CD4-positive, alpha-beta T cell treated with Interleukin-6 at 100 ng/mL for 8 hours (primary cell): ENCODE measurements at places on chromosomes 11 and 22.
A peak's percentile ranks its signal among the peaks of the same experiment; 100 is the strongest.

DNA sequence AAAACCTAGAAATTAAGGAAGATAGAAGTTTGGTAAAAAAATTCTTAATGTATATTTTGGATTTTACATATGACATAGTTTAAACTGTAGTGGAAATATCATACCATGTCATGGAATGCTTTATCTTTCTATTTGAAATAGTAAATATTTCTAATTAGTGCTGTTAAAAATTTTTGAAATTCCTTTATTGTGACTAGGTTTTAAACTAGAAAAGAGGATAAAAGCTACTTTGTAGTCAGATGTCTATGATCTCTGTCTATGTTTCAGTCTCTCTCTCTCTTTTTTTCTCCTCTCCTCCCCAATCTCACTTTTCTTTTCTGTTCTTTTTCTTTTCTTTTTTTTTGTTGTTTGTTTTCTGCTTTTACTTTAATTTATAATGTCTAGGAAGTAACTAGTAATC, 226.2 kb downstream of the TMEM135 start:
- DNase-seq = no peak

GRCh38 chr11:130220311-130221035, 60.9 kb downstream of the ST14 start:
- no peak for DNase-seq

GRCh38 chr11:92753161-92753560, 216.3 kb upstream of the MTNR1B start:
- no peak for DNase-seq

GRCh38 chr11:58998480-58999290, 59.4 kb downstream of the GLYATL1 start:
- DNase-seq = no peak

- DNase-seq = no peak
Measured at GRCh38 chr11:116311206-116311605, 461.6 kb downstream of the BUD13 start.

GRCh38 chr22:29004647-29005371, 56.8 kb downstream of the C22orf31 start:
- DNase-seq = no peak

DNA sequence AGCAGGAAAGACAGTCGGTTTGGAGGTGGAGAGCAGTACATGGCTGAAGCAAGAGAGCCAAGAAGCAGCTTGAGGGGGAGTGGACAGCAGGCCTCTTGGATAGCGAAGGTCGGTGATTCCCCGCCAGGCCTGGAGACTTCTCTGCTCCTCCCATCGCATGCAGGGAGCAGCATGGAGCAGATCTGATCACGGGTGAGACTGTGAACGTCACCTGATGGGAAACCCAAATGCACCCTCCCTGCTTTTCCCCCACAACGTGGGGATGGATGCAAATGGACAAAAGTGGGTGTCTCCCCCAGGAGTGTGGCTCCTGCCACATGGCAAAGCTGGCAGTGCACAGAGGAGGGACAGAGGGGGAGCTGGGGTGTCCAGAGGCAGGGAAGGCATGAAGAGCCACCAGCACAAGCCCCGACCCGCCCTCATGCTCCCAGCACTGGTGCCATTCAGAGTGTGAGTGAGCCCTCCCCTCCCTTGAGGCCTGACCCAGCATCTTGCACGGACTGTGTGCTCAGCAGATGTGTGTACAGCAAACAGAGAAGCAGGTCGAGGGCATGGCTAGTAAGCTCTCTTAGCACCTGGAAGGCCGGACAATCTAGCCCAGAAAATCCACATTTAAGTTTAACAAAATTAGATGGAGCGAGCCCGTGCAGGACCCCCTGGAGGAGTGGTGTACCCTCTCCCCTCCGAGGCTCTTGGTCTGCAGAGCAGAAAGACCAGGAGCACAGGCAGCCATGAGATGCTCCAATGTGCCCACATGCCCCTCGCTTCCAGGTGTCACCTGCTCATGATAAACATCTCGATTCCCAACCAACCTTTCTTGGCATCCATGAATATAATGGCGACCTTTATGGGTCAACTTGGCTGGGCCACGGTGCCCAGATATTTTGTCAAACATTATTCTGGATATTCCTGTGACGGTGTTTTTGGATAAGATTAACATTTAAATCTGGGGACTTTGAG, 661.7 kb downstream of the TBC1D22A start:
- no peak for DNase-seq

- DNase-seq = no peak
Measured at GRCh38 chr11:128913806-128914205, 22.6 kb downstream of the KCNJ5 start.

- DNase-seq = no peak
Measured at GRCh38 chr11:131945706-131946105, 575.3 kb downstream of the NTM start.

DNA sequence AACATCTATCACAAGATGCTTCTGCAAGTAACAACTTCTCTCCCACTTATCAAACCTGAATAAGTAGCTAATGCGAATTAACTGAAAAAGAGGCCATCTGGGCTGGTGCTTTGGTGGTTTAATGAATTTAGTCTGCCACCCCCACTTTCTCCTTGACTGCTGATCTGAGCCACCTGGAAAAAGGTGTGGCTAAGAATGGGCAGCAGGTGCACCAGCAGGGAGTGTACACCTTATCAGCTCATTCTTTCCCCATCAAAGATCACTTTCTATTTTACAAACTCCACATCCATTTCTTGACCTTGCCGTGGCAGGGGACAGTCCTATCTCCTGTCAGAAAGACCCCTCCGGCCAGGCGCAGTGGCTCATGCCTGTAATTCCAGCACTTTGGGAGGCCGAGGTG, 6.5 kb downstream of the RFPL3 start:
- DNase-seq = no peak

DNA sequence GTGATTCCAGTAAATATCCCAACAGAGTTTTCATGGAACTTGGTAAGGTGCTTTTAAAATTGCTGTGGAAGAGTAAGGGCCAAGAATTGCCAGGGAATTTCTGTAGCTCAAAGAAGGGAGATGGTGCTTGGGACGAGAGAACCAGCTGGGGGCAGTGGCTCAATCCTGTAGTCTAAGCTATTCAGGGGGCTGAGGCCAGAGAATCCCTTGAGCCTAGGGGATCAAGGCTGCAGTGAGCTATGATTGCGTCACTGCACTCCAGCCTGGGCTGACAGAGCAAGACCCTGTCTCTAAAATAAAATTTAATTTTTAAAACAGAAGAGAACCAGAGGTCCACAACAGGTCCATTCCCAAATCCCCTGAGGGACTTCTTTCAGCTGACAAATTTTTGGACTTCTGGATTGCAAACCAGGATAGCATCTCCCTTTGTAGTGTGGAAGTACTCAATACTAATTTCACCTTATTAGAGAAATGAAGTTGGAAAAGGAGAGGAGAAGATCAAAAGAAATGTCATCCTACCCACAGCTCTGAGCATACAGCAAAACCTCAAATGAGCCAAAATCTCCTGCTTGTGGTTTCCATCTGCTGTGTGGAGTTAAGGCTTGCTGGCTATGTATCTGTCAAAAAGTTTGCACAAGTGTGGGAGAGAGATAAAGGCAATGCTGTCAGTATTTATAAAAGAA, 59.2 kb upstream of the CLPB start:
- DNase-seq = no peak

DNA sequence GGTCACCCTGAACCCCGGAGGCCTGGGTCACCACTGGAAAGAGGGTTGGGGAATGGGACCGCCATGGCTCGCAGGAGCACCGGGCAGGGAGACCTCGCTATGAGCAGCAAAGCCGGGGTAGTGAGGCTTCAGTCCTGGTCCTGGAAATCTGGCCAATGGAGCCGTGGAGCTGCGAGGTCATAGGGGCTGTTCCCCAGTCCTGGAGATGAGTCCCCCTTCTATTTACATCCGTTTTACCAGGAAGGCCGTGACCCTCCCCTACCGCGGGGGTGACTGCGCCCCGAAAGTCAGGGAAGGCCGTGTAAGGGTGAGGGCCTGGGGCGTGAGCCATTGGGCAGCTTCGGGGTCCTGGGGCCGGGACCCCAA, 449 bp downstream of the PIDD1 start:
- no peak for DNase-seq

DNA sequence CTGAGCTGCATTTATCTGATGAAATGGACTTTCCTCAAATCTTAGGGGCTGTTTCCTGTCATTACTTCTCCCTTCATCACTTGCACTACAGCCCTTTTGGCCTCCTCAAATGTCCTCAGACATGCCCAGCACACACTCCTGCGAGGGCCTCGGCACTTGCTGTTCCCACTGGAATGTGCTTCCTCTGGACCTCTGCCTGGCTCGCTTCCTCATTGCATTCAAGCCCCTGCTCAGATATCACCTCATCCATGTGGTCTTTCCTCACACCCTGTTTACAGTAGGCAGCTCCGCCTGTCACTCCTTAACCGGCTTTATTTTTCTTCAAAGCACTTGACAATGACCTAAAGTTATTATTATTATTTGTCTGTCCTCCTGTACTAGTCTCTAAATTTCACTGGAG, 9.0 kb downstream of the NAT10 start:
- DNase-seq = no peak

DNA sequence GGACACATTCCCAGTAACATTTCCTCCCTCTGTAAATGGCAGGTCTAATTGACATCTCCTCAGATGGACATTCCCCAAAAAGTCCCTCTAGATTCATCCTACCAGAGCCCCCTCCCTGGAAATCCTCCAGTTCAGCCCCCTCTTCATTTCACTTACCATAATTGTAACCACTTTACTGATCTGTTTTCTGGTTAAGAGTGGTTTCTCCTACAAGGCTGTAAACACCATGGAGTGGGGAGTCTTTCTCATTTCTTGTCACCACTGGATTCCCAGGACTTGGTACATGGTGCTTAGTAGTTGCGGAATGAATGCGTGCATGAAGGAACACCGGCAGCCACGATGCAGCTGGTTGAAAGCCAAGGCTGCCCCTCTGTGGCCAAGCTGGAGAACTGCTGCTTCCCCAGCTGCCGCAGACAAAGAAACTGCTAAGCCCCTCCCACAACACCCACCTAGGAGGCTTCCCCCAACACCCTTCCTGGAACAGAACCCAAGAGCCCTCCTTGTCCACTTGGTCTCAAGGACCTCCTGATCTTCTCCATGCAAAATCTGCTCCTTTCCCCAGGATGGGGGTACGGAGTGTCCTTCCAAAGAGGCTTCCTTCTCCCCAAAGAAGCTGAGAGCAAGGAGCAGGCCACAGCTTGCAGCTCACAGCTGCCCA, 18.6 kb upstream of the SCARF2 start:
- DNase-seq = peak; percentile 78

GRCh38 chr11:2211113-2211971, 39.7 kb upstream of the TH start:
- no peak for DNase-seq

- no peak for DNase-seq
Measured at GRCh38 chr11:76007166-76007565, 192.2 kb downstream of the UVRAG start.

DNA sequence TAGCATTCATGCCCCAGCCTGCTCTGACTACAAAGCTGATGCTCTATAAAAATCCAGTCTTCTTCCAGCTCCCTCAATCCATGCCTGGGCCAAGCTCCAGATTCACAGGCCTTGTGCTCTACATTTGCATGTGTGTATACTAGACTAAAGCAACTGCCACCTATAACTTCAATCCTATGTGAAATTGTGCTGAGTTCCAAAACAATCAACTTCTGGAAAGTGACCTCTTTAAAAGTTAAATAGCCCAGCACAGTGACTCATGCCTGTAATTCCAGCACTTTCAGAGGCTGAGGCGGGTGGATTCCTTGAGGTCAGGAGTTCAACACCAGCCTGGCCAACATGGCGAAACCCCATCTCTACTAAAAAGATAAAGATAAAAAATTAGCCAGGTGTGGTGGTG, 114.3 kb upstream of the ZC3H12C start:
- DNase-seq = no peak

GRCh38 chr11:111370902-111371578, 8.0 kb downstream of the POU2AF1 start:
- no peak for DNase-seq

- DNase-seq = no peak
Measured at GRCh38 chr11:10348650-10349280, 43.9 kb downstream of the ADM start.

DNA sequence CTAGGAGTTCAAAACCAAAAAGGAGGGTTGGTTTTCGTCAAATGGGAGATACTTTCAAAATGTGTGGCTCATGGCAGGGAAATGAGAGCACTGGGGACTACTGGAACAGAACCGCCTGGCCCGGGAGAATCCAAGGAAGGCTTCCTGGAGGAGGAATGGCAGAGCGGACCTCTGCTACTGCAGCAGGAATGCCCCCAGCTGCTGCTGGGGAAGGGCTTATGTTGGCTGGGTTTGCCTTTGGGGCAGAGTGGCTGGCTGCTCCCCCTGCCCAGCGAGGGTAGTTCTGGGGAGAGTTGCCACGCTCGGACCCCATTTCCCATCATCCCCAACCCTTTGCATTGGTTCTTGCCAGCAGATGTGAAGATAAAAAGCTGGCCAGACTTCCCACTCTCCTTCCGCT, 10.6 kb upstream of the APOBEC3A start:
- no peak for DNase-seq

DNA sequence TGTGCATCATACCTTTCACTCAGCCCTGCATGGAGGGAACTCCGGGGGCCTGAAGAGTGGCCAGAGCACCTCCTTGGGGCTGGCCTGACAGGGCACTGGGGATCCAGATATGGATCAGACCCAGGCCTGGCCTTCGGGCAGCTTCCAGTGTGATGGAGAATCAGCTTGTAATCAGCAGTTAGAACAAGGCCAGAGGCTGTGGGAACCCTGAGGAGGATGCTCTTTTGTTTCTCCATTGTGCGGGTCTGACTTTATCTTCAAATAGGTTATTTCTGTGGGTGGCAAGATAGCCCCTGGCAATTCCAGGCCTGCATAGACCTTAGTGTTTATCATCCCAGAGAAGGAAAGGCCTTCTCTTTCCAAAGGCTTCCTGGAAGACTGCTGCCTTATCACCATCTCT, 12.3 kb downstream of the DGAT2 start:
- DNase-seq = no peak

DNA sequence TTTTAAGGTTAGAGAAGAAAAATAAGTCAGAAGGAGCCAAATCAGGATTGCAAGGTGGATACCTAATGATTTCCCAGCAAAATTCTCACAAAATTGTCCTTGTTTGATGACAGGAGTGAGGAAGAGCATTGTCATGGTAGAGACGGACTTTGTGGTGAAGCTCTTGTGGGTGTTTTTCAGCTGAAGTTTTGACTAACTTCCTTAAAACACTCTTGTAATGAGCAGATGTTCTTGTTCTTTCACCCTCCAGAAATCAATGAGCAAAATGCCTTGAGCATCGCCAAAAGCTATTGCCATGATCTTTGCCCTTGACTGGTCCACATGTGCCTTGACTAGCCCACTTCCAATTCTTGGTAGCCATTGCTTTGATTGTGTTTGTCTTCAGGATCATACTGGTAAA, 20.0 kb downstream of the CALCB start:
- no peak for DNase-seq

GRCh38 chr11:93653080-93653479, 8.4 kb upstream of the CEP295 start:
- no peak for DNase-seq

DNA sequence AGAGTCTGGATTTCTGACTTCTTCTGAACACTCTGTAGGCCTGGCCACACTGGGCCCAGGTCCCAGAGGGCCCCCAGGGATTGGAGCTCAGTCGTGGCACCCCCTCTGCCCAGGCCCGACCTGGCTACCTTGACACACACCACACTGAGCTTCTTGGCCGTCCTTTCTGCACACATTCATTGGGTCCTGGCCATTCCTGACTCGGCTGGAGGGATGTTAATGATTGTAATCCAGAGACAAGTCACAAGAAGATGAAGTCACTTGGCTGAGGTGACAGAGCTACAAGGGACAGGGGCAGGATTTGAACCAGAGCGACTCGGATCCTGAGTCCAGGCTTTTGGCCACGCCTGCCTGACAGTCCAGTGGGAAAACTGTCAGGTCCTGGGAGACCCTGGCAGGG, 23.9 kb upstream of the PDGFB start:
- DNase-seq = no peak

- no peak for DNase-seq
Measured at GRCh38 chr22:49777569-49778249, 50.0 kb downstream of the BRD1 start.
